ENCODE measurements at places on chromosomes 11 and 22.

- no peak for DNase-seq
Measured at GRCh38 chr22:36464715-36465231, 16.7 kb downstream of the TXN2 start.

DNA sequence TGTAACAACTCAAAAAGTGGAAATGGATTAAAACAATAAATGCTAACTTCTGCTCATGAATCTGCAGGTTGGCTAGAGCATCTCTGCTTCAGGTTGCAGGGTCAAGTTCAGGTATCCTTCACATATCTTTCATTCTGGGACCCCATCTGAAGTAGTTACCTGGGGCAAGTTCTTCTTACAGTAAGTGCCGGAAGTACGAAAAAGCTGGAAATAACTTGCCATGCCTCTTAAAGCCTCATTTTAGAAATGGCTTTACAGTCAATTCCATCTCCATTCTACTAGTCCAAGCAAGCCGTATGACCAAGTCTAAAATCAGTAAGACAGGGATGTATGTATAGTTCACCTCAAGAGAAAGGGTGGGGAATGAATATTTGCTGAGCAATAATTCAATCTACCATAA lies 93.7 kb downstream of the FCHSD2 start:
- DNase-seq: no peak

GRCh38 chr11:34869425-34869824 lies 46.8 kb downstream of the APIP start:
- no peak for DNase-seq

DNA sequence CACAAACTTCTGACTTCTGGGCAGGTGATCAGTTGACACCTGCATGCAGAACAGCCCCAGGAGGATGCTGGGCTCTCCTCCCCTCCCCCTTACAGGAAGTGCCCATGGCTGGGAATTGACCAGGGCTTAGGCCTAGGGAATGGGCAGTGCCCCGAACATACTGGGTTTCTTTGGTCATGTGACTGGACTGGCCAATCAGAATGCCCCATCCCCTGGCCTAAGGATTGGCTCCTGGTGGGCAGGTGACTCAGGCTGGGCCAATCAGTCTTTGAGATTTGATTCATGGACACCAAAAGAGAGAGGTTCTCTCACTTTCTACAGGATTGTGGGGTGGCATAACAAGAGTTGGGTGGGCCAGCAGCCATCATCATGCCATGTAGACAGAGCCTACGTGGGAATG lies 37.1 kb downstream of the MCM5 start:
- DNase-seq: peak; percentile 4

DNA sequence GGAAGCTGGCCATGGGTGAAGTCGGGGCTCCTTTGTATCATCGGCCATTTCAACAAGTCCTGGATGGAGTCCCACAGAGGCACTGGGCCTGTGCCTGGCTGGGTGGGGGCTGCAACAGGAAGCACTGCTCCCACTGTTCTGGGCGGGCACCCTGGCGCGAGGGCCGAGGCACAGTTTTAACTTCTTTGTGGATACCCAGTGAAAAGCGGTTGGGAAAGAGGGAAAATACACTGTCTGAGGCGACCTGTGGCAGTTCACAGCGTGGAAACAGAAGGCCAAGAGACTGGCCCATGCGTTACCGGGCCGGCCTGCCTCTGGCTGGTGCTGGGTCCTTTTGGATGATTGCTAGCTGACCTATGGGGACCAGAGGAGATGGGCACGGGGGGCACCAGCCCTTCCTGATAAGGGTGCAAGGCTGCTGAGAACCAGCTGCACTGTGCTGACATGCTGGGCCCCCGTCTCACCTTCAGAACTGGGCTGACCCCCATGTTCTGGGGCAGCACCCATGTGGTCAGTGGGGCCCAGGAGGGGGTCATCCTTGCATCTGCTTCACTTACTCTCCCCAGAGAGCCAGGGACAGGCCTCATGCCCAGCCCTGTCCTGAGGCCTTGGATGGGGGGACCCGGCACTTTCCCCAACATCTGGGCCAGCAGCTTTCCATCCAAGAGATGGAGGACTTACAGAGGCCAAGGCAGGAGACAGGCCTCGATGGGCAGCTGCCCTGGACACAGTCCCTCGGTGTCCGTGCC lies 4.2 kb downstream of the OVOL1 start:
- no peak for DNase-seq

- no peak for DNase-seq
Measured at GRCh38 chr11:117613521-117613920, 183.5 kb downstream of the DSCAML1 start.

GRCh38 chr11:11620921-11621572 lies 758 bp downstream of the GALNT18 start:
- no peak for DNase-seq

DNA sequence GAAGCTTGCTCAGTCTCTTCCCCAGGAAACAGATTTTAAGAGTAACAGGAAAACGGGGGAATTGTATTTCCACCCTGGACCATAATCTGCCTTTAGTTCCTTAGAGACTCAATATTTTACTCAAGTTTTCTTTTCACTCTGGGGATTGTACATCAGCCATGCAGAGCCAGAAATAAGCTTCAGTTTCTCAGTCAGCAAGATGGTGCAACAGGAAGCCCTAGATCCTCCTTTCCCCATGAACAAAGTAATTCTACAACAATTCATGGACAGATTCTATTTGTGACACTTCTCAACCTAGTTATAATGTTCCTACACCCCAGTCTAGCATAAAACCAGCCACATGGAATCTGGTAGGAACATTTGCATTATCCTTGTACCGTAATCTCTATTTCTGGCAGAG lies 24.7 kb downstream of the OR8B2 start:
- DNase-seq: no peak

- DNase-seq: no peak
Measured at GRCh38 chr11:96085319-96085930, 161.5 kb upstream of the MTMR2 start.

DNA sequence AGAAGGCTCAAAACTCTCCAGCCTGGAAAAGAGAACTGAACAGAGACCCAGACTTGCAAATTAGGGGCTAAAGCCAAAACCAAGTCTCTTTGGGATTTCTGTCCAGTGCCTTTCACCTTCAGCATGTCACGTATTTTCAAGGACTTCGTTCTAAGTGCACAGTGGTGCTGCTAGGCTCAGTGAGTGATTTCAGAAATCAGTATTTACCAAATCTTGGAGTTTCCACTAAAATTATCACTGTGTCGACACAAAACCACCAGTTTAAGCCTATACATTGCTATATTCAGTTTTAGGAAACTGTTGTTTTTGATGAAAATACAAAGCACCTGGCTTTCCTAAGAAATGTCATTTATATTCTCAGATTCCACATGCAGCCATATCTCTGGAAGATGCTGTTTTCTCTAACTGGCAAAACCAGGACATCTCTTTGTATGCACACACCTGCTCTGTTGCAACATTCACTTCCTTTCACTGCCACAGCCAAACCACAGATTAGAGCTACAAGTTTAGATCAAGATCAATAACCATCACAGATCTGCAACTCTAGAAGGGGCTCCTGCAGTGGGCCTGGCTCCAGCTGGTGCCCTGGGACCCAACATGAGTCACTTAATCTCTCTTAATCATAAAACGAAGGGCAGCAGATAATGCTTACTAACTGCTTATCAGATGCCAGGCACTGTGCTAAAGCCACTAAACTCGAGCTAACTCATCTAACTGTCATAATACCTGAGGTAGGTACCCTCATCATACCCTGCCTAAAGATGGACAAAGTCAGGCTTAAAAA lies 22.3 kb downstream of the SMCO4 start:
- DNase-seq: no peak

GRCh38 chr11:72546866-72547265 lies 112.5 kb upstream of the CLPB start:
- no peak for DNase-seq
